ENCODE measurements at places on chromosomes 1 and 21.
A peak's percentile ranks its signal among the peaks of the same experiment; 100 is the strongest.

DNA sequence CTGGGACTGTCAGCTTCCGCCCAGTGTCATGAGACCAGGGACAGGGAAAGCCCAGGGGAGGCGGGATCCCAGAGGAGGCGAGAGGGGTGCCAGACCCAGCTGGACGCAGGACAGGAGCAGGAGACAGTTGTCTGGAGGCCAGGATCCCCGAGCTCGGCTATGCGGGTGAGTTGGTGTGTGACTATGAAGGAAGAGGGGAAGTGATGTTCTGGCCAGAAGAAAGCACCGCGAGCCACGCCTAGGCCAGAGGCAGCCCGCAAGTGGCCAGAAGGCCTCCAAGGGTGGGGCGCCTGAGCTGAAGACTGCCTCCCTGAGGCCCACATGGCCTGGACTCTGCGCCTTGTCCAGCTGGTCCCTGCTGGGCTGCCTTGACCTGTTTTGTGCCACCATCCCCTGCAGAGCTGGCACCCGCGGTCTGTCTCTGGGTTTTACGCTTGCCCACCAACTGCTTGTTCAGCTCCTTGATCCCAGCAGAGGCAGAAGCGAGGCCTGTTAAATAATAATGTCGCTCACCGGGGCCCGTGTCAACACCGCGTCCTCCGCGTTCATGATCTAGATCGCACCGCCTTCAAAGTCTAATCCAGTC is 85.2 kb upstream of the ACTL8 start:
- DNase-seq = no peak

DNA sequence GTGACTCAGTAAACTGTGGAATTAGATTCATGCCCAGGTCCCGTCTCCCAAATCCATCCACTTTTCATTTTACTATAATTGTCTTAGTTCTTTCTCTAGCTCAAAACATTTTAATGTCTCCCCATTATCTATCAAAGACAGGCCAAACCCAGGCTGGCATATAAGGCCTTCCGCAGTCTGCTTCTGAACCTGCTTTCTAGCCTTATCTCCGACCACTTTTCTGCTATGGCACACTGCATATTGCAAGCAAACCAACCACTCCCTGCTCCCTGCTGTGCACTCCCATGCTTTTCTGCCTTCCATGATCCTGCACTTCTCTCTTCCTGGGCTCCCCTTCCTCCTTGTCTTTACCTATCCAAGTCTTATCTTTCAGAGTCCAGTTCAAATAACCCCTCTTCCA is 17.3 kb upstream of the PIGM start:
- DNase-seq = no peak

- DNase-seq = no peak
These were observed 995 bp downstream of the VASH2 start for GRCh38 chr1:212951126-212951946.

DNA sequence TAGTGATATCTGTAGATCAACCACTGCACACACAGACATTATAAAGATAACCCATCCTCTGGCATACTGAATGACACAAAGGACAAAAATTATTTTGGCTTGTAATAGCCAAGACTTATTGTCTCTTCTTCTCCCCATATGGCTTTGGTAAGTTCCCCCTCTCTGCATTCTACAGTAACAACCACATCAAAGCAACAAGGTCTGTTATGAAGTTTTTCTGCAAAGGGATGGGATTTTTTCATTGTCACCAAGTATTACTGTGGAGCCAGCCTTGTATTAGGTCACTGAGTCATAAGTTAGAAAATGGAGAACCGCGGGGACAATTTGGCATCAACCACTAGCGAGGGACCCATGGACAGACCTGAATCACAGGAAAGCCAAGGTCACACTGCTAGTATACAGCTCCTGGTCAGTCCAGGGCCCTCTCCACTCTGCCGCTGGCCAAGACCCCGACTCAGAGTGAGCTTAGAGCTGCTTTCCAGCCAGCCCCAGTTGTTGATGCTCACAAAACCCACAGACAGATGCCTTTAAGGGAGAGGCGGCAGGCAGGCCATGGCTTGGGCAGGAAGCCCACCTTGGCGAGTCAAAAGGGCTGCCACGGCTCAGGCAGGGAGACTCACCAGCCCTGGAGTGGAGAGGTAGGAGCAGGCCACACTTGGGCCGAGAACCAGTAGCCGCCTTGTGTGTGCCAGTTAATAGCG is 6.0 kb downstream of the PABPC4 start:
- DNase-seq = no peak

DNA sequence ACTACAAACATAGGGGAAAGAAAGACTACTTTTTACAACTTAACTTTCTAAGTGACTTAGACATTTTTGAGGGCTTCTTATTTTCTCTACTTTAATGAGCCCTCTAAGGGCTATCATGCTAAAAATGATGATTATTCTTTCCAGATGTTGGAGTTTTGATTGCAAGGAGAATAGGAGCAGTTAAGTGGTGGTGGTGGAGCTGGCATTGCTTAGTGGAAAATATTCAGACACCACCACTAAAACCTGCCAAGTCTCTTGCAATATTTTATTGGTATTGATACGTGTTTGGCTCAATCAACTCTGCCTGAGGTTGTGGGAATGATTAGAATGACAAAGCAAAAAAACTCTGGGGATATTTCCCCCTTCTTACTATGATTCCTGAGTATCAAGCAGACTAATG is 82.6 kb upstream of the PTGFR start:
- no peak for DNase-seq

DNA sequence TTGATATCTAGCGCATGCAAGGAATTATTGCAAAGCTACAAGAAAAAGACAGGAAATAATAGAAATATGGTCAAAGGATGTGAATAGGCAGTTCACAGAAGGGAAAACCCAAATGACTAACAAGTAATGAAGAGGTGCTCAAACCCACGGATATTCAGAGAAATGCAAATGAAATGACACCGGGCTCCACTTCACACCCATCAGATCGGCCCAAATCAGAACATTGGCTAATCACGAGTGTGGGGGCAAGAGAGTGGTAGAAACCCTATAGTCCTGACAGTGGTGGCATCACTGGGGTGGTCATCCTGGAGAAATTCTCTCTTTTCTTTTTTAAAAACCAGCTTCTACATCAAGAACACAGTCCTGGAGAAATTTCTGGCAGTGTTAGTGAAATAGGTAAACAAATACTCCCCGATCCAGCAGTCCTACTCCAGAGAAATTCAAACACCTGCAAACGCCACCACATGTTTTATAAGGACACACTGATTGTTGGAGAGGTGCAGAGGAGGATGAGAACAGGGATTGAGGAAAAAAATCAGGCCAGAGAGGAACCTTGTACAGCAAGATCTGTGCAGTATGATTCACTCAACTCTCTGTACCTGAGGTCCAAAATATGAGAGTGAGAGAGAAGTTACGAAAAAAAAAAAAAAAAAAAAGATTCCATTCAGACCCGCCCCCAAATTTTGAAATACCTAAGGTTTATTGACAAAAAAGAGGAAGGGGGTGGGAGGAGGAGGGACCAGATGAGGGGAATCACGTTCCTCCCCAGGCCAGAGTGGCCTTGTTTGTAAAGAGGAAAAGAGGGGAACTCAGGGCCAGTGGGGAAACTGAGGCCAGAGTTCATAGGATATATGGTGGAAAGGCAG is 9.2 kb upstream of the TNFRSF1B start:
- DNase-seq = peak; percentile 17

DNA sequence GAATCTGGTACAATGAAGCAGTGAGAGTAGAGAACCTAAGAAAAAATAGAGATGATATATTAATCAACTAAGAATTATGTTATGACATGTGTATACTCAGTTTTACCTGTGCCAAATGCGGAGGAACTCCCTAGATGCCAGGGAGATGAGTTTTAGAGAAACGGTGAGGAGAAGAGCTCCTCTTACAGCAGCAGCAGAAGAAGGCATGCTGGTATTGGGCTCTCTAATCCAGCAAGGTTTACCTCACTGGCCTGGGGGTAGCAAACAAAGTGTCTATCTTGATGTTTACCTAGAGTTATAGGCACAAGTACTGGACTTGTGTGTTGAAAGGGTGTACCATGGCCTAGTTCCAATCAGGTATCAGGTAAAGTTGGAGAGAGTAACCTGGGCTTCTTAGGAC is 28.9 kb upstream of the DEPDC1 start:
- no peak for DNase-seq

GRCh38 chr1:24286246-24287010 is 32.7 kb upstream of the GRHL3 start:
- no peak for DNase-seq

- DNase-seq = no peak
These were observed 323.3 kb upstream of the DEPDC1 start for GRCh38 chr1:68820151-68820550.

DNA sequence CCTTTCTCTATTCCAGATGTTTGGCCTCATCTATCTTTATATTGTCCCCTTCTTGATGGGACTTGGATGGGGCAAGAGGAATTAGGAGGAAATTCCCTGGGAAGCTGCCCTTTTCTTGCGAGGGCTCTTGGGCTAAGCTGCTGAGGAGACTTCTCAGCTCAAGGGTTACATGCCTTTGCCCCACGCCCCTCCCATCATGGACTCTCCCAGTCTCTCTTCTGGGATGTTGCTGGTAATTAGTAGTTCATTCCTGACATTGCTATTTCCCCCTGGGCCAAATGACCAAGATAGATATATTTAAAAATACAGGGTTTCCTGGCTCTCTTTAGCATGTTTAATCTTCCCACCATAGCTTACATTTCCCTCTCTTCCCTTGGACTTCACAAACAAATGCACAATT is 90.6 kb upstream of the RALGPS2 start:
- DNase-seq = no peak

GRCh38 chr21:45889961-45890360 is 91.6 kb upstream of the COL6A1 start:
- DNase-seq = no peak

- peak; percentile 95 for DNase-seq
These were observed at the start of gene PEX14 for GRCh38 chr1:10474613-10475507. Gene PEX14, plus strand, starts transcription at chr1:10474950. Its CDS starts 17 bp downstream, at chr1:10474967.

DNA sequence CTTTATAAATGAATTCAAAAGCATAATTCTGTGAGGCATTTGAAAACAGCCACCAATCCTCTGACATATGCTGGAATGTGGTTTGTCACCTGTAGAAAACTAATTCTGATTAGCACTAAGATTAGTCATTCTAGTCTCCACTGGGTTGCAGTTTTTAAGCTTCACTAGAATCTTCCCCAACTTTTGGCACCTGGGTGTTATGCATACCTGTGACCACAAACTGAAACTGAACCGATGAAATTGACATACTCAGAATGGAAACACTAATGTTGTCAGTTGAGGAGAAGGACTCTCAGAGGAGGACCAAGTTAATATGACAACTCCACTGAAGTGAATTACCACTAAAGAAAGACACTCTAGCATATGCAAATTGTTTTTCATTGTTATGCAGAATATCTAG is 285.8 kb upstream of the NEGR1 start:
- no peak for DNase-seq

GRCh38 chr1:54826226-54826816 is 25.2 kb upstream of the TTC22 start:
- no peak for DNase-seq
